ENCODE measurements at places on chromosomes 5 and 9.

DNA sequence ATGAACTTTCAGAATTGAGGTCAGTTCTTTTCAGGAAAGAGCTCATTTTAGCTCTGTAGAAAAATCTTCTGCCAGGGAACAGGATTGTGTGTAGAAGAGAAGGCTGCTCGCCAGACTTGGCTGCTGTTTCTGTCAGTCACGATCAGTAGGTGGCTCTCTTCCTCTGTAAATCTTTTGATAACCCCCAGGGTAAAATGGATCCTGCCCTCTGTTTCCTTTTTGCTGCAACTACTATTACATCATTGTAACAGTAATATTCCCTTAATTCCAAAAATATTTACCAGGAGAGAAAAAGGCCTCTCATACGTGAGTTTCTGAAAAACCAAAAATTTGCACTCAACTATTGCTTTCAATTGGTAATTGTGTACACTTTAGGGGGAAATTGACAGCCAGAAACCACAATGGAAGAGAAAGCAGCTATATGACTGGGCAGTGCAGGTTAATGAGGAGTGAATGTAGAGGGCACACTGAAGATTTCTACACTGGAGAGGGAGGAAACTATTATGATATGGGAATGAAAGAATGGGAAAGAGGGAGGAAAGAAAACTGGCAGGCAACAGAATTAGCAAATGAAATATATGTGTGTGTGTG, 12.3 kb downstream of the IFNA21 start:
- DNase-seq: peak; percentile 28

DNA sequence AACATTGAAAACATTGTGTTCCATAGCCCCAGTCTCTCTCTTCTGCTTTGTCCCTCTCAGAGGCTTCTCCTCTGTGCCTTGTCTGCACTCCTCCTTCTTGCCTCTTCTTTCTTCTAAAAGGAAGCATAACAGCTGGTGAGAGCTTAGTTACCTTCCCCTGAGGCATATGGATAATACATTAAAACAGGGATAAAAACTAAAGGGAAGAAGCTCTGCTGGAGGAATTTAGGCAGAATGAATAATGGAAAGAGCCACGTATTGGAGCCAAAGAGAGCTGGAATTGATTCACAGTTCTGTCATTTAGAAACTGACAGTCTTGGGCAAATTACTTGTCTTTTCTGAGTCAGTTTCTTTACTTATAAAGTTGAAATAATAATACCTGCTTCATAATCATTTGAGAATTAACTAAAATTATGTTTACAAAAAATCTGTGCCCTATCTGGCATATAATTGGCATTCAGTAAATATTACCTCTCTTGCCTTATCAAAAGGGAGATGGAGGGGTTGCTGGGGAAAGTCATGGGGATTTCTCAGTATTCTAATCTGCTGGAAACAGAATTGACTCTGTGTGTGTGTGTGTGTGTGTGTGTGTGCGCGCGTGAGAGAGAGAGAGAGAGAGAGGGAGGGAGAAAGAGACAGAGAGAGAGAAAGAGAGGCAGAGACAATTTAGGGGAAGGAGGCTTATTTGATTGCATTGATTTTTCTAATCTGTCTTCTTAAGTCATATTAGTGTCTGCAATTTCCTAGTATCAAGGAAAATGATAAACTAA, 20.2 kb downstream of the ZNF474 start:
- no peak for DNase-seq

DNA sequence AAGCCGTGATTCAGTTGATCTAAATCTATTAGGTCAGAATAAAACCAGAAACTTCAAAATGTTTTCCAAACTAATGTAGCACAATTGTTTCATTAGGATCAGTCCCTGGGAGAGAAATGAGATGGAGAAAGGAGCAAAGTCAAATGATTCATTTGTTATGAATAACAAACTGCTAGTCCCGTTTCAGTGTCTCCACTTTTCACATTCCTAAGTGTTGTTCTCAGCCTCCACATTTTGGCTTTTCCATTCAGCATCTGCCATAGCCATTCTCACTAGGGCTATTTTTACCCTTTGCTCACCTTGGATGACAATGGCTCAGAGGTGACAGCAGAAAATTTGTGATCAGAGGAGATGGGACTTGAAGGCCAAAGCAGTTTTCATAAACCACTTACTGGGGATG, 314.1 kb upstream of the KIF2A start:
- no peak for DNase-seq

DNA sequence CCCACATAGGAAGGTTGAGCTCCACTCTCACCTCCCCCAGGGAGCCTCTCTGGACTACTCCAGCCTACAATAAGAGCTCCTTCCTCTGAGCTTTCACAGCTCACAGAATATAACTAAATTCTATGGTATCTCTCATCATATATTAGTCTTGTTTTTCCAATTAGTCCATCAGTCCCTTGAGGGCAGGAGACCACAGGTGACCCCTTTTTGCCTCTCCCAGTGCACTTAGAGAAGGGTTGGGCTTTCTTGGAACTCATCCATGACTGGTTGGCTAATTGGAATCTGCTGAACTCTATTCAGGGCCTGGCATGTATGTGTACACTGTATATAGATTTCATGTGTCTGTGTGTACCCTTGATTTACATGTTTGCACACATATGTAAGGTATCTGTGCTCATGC, 50.4 kb upstream of the ARAP3 start:
- no peak for DNase-seq

DNA sequence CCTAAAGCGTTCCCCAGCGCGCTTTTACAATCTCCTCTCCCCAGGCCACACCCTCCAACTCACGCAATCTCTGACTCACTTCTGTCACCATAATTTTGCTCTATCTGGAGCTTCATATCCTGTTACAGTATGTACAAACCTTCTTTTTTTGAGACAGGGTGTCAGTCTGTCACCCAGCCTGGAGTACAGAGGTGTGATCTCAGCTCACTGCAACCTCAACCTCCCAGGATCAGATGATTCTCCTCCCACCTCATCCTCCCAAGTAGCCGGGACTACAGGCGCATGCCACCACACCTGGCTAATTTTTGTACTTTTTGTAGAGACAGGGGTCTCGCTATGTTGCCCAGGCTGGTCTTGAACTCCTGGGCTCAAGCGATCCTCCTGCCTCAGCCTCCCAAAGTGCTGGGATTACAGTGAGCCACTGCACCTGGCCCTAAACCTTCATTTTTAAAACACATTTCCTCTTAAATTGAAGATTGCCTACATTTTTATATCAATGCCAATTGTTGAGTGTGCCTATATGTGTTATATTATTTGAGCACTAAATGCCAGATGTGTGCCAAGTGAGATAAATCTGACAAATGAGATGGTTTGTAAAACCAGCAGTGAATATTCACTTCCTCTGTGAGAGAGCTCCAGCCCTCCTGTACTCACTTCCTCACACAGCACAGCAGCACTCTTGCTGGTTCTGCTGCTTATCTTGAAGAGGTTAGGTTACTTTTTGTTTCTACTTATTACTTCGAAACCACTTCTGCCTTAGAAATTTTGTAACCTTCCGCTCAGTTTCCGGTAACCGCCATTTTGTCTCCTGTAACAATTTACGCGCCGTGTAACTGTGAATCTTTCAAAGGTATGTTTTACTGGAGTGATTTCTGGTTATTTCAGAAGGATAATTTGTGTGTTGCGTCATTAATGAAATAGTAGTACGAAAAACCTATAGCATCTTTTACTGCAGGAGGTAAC, 57.9 kb downstream of the DOCK8 start:
- no peak for DNase-seq

All from A549 (cell line).